ENCODE measurements at places on chromosomes 1 and 21.

GRCh38 chr1:10614377-10615225 lies 139.9 kb downstream of the PEX14 start:
- no peak for DNase-seq

- DNase-seq = no peak
Observed at GRCh38 chr1:184283999-184284398, 102.8 kb upstream of the C1orf21 start.

DNA sequence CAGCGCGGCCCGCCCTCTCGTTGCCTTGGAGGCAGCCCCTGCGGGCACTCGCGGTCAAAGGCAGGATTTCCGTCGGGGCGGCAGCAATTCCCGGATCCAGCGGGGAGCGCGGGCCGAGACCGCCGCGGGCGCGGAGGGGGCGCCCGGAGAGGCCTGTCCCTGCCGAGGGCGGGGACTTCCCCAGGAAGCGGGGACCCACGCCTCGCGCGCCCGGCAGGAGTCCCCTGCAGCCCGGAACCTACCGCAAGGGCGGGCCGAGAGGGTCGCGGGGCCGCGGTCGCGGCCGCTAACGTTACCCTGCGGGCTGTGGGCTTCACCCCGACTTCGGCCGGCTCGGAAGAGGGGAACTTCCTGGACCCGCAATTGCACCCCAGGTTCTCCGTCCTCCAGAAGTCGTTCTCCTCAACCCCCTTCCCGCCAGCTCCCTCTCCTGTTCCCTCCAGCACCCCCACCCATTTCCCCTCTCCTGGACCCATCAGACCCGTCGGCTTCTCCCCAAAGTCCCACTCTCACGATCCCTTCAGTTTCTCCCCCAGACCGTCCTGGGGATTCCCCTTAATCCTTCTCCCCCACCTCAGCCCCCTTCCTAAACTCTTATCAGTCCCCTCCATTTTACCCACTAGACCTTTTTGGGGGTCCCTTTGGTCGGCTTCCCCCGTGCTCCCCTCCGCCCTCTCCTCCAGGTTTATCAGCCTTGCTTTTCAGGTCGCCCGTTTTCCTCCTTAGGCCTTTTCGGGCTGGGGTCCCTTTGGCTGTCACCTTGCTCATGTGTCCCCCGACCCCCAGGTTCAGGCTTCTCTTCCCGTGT lies 604 bp downstream of the FGR start:
- no peak for DNase-seq

GRCh38 chr21:45641480-45642035 lies 2.0 kb upstream of the PCBP3 start:
- DNase-seq = no peak

GRCh38 chr1:178118524-178118923 lies 24.6 kb downstream of the RASAL2 start:
- no peak for DNase-seq

DNA sequence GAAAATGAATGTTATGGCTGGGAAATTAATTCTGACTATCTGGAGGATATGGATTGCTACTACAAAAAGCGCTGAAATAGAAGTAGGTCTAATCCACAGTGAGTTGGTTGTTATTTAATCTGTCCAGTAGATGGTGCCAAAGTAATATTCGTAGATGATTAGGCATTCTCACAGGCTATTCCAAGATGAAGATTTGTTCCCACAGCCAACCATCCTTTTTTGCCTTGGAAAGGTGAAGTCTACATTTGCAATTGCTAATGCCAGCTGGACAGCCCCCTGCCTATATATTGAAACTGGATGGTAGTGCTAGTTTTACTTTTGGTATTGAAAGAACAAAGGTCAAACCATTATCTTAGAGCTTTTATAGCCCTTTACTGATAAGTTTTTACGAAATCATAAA lies 43.8 kb downstream of the RBM11 start:
- no peak for DNase-seq

DNA sequence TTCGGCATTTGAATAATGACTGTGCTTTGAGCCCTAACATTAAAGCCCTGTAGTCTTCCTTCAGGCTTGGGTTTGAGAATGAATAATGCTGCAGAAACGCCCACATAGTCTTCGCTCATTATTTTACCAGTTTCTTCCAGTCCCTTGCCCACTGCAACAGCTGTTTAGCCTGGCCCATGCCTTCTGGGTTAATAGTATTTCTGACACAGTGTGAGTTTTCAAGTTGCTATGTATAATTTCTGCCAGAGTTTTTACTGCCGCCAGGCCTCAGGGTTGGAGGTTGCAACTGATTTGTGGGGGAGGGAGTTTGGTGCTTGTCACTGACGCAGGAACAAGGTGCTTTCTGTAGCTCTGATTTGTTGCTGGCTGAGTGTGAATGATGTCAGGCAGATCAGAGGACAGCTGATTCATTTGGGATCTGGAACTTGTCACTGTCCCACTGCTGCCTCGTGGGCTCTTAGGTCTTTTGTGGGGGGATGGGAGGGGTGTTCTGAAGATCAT lies 109.8 kb downstream of the MAST2 start:
- no peak for DNase-seq

DNA sequence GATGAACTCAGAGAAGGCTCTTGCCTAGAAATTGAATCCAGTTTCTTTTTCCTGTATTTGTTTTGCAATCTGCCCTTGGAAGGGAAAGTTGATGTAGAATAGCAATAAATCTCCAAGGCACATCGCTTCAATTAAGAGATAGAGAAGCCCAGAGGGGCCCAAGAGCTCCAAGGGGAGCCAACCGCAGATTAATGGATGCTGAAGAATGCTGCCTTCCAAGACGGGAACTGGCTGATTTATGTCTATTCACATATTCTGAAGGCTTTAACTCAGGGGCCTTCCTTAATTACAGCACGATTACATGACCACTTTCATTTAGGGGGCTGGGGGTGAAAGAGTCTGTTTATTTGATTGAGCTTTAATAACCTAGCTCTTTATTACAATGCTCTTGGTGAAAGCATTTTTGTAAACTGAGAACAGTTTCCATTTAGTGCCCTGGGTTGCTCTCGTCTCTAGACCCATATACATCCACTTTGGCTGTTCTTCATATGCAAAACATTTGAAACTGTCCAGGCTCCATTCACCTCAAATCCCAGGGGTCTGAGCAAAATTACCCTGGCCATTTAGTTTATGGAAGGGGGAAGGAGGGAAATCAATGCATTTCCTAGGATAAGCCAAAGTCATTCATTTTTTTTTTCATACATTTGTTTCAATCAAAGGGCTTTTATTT lies 87.4 kb upstream of the CLDN14 start:
- no peak for DNase-seq

- no peak for DNase-seq
Observed at GRCh38 chr1:117573386-117574023, 32.3 kb upstream of the TENT5C start.

DNA sequence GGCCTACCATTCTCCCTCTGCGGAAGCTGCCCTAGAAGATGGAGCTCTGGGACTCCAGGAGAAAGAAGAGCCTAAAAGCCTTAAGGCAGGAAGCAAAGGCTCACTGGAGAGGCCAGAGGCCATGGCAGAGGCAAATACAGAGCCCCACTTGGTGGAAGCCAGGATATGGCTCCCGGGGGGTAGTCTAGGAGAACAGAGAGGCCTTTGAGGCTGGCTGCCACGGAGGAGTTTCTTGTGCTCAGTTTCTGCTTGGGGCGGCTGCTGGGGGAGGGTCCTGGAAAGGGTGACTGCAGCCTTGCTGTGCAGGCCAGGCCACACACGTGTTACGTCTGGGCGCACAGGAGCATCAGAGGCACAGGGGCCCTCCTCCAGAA lies 5.4 kb downstream of the CC2D1B start:
- DNase-seq = no peak

- no peak for DNase-seq
Observed at GRCh38 chr21:44523567-44524413, 16.2 kb downstream of the KRTAP10-1 start.

GRCh38 chr1:12157366-12158231 lies 9.2 kb upstream of the TNFRSF1B start:
- no peak for DNase-seq

DNA sequence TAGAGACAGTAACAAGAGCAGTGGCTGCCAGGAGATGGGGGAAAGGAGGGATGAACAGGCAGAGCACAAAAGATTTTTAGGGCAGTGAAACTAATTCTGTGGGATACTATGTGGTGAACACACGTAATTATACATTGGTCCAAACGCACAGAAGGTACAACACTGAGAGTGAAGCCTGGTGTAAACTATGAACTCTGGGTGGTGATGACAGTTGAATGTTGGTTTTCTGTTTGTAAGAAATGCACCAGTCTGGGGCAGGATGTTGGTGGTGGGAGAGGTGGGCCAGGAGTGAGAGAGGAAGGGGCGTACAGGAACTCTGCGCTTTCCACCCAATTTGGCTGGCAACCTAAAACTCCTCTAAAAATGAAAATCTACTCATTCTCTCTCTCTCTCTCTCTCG lies 50.2 kb upstream of the TIAM1 start:
- DNase-seq = no peak

- no peak for DNase-seq
Observed at GRCh38 chr1:60581455-60582220, 500.7 kb upstream of the NFIA start.

- DNase-seq = no peak
Observed at GRCh38 chr1:237166593-237167101, 124.7 kb downstream of the RYR2 start.

DNA sequence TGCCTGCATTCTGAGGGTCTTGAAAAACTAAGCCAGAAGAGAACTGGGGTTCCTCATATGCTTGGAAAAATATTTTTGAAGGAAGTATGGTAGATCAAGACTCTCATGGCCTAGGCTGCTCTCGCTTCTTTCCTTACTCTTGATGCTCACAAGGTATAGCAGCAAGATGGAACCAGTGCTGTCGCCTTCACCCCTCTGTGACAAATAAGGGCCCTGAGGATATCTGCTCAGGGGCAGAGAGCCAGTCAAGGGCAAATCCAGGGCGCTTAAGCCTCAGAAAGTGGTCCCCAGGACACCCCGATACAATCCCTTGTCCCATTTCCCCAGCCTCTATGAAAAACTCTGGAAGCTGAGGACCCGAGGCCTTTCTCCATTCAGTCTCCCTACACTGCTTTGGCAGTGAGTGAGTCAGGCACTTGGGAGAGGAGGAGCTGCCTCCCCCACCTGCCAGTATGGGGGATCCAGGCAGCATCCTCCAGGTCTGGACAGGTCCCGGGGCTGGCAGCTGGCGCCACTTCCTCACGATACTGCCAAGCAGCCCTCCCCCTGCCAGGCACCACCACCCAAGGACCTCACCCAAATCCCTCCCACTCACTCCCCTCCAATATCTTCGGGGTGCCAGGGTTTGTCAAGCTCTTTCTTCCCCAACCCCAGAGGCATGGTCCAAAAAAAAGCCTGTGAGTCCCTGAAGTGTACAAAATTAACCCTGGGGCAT lies 1.3 kb downstream of the IGSF9 start:
- DNase-seq = no peak

GRCh38 chr1:36523850-36524249 lies 41.1 kb upstream of the CSF3R start:
- DNase-seq = no peak

- no peak for DNase-seq
Observed at GRCh38 chr1:161158316-161159010, 837 bp upstream of the USP21 start.

GRCh38 chr21:34630536-34631143 lies 15.7 kb upstream of the RCAN1 start:
- DNase-seq = no peak

GRCh38 chr1:27101054-27101491 lies 53.9 kb downstream of the SLC9A1 start:
- no peak for DNase-seq

- no peak for DNase-seq
Observed at GRCh38 chr21:29741761-29742160, 198.0 kb downstream of the GRIK1 start.

- no peak for DNase-seq
Observed at GRCh38 chr21:43266534-43266933, 97.7 kb downstream of the CRYAA start.

GRCh38 chr1:60747353-60747752 lies 335.0 kb upstream of the NFIA start:
- no peak for DNase-seq

DNA sequence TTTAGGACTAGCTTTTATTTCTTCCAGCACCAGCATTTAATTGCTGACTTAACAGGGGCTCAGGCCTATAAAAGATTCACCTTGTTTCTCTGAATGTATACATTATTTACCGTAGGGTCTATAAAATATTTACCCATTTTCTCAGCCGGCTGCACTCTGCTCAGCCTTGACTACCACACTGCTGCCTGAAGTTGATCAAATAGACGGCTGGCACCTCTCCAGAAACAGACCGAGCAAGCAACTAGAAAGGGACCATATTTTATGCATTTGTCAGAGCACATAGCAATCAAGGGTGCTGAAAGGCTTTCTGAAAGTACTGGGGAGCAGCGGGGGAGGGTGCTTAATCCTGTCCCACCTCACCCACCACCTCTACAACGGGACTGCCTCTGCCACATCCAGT lies 64.7 kb upstream of the FGGY start:
- DNase-seq = no peak

- no peak for DNase-seq
Observed at GRCh38 chr1:151106894-151107293, 36.3 kb downstream of the GABPB2 start.

DNA sequence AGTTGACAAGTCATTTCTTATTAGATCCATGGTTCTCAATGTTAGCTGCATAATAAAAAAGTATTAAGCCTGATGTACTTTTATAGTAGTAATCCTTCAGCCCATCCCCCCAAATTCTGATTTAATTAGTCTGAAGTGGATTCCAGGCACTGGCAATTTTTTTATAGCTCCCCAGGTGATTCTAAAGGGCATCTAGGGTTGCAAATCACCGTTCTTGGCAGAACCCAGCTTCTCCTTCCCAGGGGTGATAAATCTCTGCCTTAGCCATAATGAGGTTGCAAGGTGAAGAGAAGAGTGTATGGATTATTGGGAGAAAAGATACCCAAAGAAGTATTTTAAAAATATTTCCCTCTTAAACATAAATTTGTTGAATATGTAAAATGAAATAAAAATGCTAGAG lies 43.0 kb upstream of the RXRG start:
- no peak for DNase-seq

DNA sequence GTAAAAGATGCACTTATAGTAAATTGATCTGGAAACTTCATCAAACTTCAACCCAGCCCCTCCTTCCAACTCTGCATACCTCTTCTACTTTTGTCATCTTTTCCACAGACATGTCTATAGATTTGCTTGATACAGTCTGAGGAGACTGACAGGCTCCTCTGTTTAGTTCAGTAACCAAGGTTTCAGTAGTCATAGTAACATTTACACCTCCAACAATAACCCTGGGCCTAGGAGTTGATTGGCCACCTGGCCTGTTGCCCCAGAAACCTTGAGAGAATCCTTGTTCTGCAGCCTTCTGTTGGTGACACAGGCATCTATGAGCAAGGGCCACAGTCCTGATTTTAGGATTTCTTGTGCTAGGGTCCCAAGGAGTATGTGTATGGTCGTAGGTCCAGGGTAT lies at the start of gene CFAP141:
Gene CFAP141 (minus strand): TSS at position 138 of the 400 bp plus-strand sequence. CDS start 26 bp downstream, at position 112.
- DNase-seq = no peak

DNA sequence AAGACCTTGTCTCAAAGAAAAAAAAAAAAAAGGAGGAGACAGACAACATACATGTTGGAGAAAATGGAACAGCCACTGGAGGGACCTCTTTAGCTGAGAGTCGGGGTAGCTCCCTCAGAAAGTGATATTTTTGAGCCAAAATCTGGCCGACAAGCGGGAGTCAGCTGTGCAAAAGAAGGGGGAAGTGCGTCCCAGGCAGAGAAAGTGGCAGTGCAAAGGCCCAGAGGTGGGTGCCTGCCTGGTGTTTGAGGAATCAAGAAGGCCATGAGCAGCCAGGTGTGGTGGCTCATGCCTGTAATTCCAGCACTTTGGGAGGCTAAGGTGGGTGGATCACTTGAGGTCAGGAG lies 6.1 kb upstream of the CROCC start:
- no peak for DNase-seq

All from NCI-H1436 treated with DMSO at 0.1 percent for 48 hours (cell line).